Large intestine (tissue), 12 donors: ENCODE measurements at places on chromosomes 12 and 14.
A peak's percentile ranks its signal among the peaks of the same experiment; 100 is the strongest.

GRCh38 chr12:116384691-116385485 lies 107.4 kb upstream of the MED13L start:
- DNase-seq: peak; percentile 53

- no peak for DNase-seq
Observed at GRCh38 chr14:81480741-81481140, 52.9 kb downstream of the SEL1L start.

DNA sequence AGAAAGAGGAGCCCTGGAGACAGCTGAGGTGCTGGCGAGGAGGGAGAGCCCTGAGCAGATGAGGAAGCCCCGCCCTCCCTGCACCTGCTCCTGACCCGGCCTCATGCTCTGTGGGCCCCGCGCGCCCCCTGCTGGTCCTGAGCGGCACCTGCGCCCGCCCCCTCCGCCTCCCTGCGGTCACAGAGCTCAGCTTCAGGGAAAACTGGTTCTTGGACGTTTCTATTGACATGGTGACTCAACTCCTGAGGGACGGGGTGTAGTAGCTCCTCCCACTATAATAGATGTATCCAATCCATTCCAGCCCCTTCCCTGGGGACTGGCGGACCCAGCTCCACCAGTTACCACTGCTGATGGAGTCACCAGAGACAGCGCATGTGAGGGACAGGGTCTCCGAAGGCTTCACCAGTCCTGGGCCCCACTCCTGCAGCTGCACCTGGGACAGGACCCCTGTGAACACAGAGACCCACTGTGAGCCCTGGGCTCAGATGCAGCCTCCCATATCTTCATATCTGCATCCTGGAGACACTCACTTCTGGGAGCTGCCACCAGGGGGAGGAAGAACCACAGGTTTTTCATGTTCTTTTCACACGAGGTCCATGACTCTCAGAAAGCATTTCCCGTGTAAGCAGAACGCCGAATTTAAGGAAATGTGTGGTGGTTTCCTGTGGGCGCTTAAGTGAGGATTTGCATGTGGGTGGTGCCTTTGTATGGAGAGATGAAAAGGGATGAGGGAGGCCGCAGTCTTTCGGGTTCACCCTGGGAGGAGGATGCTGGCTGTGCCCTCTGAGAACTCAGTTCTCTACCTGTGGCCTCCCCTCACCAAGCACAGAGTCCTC lies 1346.4 kb downstream of the TMEM121 start:
- peak; percentile 1 for DNase-seq

DNA sequence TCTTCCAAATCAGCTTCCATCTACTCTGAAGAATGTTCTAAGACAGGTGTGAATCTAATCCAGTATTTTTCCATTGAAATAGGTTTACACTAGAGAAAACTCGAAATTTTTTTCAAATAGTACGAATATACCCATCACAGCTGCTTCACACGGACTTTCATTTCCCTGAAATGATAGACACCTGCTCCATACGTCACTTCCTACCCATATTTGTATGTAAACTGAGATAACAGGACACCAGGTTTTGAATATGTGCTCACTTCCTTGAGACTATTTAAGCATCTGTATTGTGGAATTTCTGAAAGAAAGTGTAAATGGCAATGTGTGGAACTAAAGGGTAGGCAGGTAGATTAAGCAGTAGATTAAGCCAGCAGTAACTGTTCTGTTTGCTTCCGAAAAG lies 13.4 kb upstream of the ITPR2 start:
- no peak for DNase-seq

GRCh38 chr14:93042968-93043940 lies 72.5 kb downstream of the ITPK1 start:
- DNase-seq: peak; percentile 99
